ENCODE measurements at places on chromosomes 11 and 22. TPM values are rescaled to one million over a fixed set of nuclear protein-coding genes. Genes with fewer than 3 reads are reported as not detected.
A peak's percentile ranks its signal among the peaks of the same experiment; 100 is the strongest.

DNA sequence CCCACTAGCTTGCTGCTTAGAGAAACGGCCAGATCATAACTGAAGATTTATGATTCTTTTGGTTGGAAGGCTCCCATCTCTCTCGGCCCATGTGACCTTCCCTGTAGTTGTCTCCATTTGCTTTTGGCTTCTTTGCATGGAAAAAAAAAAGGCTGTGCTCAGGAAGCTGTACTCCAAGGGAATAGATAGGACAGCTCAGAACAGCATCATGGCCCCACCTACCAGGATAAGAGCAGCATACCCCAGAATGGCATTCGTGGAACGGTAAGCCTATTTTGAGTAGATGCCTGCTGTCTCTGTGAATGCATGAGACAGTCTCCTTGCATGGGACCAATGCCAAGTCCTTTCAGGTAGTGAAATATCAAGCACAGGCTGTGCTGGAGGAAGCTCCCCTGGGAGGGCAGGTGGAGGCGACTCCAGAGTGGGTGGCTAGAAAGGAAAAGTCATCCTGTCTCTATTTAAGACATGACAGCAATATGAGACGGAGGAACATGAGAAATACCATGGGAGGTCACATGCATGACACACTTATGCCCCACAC is 94.1 kb upstream of the AMOTL1 start:
- no peak for DNase-seq

DNA sequence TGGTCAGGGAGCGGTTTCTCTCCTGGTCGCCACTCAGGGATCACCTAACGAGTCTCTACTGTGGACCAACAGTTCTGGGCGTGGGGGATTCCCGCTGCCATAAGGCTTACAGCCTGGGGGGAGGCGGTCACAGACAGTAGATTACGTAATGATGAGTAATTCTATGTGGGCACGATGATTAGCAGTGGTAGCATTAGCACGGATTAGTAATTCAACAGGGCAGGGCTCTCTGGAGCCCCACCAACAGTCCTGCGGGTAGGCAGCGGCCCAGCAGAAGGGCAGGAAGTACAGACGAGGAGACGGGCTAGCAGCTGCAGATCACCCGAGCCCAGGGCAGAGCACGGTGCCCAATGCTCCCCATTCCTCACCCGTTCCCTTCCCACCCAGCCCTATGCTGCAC is 3.6 kb downstream of the SHISAL1 start:
- peak; percentile 84 for DNase-seq

The GAL3ST1 gene
- total RNA-seq: 6.4 TPM

The GAB4 gene
- total RNA-seq: not detected

The DDIAS gene
- total RNA-seq: 0.99 TPM

DNA sequence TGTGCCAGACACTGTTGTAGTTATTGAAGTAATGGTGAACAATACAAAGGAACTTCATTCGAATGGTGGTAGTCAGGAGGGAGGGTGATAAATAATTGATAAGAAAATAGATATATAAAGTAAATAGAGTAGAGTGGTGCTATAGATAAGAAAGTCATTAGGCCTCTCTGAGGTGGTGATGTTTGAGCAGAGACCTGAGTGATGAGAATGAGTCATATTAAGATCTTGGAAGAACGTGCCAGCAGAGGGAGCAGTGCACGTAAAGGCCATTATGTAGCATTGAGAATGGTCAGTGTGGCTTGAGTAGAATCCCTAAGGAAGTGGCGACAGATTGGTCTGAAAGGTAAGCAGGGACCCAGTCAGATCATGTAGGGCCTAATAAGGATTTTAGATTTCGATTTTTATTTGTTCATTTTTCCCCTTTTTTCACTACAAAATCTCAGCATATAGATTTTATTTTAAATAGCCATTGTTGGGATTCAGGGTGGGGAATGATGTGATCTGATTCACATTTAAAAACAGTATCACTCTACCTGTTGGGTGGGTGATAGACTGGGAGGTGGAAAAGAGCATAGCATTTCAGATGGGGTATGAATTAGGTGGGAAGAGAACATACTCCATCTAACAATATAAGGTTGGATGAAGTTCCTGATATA is 44.7 kb downstream of the CCDC90B start:
- DNase-seq: peak; percentile 78

GRCh38 chr11:49952091-49952490 is at the start of gene OR4C13:
Gene OR4C13 (plus strand): TSS chr11:49952391. CDS start chr11:49952423, 32 bp downstream.
- DNase-seq: no peak

GRCh38 chr11:18536209-18536608 is 9.5 kb upstream of the TSG101 start:
- peak; percentile 11 for DNase-seq

DNA sequence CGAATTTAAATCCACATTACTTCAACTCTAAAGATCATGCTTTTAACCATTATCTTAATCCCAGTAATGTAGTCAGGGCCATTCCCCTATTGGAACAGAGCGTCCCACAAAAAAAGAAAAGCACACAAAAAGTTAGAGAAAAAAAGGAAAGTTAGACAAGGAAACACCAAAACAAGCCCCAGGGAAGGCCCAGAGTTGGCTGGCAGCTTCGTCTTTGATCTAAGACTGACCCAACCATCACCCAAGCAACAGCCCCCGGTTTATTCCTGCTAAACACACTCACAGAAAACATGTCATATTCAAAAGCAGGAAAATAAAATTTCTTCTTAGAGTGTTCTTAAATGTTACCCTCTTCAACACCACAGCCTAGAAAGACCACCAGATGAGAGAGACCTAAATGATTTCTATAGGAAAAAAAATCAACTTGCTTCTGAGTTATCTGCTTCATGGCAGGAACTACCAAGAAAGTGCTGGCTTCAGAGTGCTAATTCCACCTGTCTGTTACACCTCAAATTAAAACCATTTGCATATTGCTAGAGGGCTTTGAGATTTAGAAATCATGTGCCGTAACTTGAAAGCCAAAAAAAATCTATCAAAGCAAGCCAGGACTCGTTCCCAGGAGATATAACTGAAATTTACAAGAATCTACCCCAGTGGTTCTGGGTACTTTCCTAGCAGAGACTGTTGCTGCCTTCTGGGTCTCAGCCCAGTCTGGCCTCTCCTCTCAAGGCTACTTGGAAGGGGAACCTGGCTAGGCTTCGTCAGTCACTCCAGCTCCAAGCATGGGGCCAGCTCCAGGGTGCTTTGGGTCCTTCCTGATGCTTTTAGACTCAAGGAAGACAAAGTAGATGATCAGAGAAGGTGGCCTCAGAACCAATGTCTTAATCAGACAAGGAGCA is 31.2 kb downstream of the POU2AF3 start:
- DNase-seq: no peak

The TRAPPC4 gene
- 103 TPM for total RNA-seq

GRCh38 chr11:19891022-19891421 is 178.4 kb downstream of the NAV2 start:
- no peak for DNase-seq

The FAT3 gene
- 1.9 TPM for total RNA-seq

The CCND1 gene
- 668 TPM for total RNA-seq
